IPS-NIHi11 (cell line): ENCODE measurements at places on chromosomes 3 and 15.
A peak's percentile ranks its signal among the peaks of the same experiment; 100 is the strongest.

DNA sequence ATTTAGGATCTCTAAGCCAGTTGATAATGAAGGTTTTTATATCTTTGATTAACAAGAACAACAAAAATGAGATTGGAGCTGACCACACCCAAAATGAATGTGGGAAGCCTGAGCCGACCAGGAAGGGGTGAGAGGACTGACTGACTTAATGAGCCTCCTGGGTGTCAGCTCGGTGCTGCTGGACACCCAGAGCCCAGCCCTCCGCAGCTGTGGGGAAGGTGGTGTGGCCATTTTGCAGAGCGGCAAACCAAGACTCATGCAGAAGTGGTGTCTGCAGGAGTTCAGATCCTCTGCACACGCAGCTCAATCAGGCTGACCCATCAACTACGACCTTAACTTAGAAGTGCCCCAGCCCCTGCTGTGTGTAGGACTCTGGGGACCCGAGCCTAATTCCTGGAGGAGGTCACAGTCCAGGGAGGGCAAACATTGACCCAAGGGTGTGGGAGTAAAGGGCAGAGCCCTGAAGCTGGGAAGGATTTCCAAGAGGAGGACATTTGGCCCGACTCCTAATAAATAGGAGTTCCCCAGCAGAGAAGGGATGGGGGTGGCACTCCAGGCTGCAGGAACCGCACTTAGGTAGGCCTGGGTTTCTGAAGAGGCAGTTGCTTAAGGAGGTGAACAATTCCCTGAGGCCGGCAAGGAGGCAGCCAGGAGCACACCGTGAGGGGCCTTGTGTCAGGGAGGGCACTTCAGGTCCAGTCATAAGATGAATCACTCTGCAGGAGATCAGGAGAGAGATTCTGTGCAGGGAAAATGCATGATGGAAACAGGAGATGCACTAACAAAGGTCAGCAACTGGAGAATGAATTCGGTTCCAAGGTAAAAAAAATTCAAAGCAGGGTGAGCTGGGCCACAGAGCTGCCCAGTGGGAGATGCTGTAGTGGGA, 197.1 kb upstream of the TPM1 start:
- DNase-seq, result no peak

- no peak for DNase-seq
Observed at GRCh38 chr15:51390241-51390965, 48.9 kb downstream of the GLDN start.

DNA sequence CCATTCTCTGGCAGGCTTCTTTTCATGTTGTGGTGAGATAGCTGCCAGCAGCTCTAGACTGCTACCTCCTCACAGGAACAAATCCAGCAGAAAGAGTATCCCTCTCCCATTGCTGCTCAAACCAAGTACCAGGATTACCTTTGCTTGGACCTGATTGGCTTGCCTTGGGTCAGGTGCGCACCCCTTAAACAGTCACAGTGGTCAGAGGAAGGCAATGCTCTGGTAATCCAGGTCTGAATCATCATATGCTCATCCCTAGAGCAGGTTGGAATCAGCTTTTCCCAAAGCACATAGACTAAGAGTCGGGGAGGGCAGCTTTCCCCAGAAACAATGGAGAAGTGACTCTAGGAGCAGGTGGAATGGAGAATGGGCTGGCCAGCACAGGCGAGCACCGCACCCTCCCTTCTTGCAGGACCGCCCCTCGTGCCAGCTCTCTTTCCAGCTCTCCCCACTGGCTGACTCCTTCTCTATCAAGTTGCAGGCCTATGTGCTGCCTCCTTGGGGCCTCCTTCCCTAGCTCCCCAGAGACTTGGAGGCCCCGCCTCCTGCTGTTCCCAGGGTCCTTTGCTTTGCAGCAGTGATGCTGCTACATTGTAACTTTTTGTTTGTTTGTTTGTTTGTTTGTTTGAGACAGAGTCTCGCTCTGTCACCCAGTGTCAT, 29.9 kb upstream of the ADPGK start:
- DNase-seq, result peak; percentile 61

DNA sequence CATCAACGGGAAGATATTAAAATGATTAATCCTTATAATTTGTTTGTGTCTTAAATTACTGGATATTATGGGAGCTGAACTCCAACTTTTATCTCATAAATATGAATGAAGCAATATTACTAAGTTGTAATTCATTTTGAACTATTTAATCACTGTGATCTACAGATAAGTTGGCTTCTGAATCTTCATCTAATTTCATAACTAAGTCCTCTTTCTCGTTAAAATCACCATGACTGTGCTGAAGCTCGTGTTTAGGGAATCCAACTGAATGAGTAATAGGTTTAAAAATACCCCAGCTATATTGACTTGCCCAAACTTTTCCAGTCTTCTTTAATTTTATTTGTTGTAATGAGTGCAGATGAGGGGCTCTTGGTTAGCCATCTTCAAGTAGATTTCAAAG, 14.1 kb downstream of the MDFIC2 start:
- no peak for DNase-seq

- no peak for DNase-seq
Observed at GRCh38 chr15:38878926-38879325, 314.3 kb upstream of the RASGRP1 start.

- DNase-seq, result no peak
Observed at GRCh38 chr15:79122991-79123390, 32.4 kb upstream of the RASGRF1 start.

DNA sequence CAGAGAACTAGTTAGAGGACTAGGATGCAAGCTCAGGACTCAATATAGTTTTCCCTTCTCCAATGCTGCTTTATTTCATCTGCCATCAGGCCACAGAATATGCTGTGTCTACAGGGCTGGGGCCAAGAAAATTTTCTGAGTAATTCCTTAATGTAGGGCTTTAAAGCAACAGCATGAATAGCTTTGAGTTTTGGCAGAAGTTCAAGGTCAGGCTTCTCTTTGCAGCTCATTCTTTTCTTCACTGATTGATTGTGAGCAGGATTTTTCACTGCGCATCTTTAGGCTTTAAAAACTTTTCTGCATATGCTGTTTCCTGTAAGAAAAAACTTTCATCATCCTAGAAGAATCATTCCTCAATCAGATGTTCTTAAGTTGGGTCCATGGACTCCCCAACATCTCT, 4.6 kb downstream of the TMEM108 start:
- DNase-seq, result no peak

DNA sequence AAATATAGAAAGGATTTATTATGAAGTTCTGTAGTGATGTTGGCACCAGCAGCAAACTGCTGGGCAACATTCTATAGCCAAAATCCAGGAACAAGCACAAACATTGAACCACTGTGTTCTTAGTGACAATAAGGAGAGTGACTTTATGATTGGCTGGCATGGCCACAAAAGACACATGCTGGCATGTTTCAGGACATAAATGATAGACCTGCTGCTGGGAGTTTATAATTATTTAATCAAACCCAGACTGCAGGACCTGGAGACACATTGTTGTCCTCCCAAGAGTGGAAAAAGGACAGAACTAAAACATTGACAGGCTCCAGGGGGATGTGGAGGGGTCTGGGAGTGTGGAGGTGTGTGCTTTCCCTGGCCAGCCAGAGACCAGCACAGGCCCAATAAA, 255.3 kb upstream of the LRTM1 start:
- no peak for DNase-seq

- DNase-seq, result no peak
Observed at GRCh38 chr15:67117370-67117769, 52.0 kb downstream of the SMAD3 start.
